Activated naive CD8-positive, alpha-beta T cell treated with anti-CD3 and anti-CD28 coated beads, Interleukin-2, amount 10 ng/mL, durations not matched to agents 7 days and 5 days (primary cell): ENCODE measurements at places on chromosomes 16 and 17.
A peak's percentile ranks its signal among the peaks of the same experiment; 100 is the strongest.

GRCh38 chr17:78127888-78128550 is 536 bp downstream of the TMC6 start:
- DNase-seq, result no peak
- peak overlapping the region; percentile 91 for H3K27ac ChIP-seq
- peaks cover 31% of the 10 kb centered on the region for H3K4me1 ChIP-seq
- H3K27me3 ChIP-seq, result no peaks in the 10 kb centered on the region

- H3K27me3 ChIP-seq, result no peaks in the 10 kb centered on the region
- H3K4me3 ChIP-seq, result no peak overlapping the region
- DNase-seq, result no peak
- no peak overlapping the region for H3K27ac ChIP-seq
- peaks cover 14% of the 10 kb centered on the region for H3K4me1 ChIP-seq
- H3K36me3 ChIP-seq, result peaks cover 4% of the 10 kb centered on the region
Measured at GRCh38 chr17:57091186-57091618, 6.2 kb downstream of the AKAP1 start.

GRCh38 chr16:27363797-27364196 is 38.2 kb upstream of the IL21R start:
- H3K4me1 ChIP-seq, result peaks cover 36% of the 10 kb centered on the region
- no peaks in the 10 kb centered on the region for H3K27me3 ChIP-seq
- H3K4me3 ChIP-seq, result no peak overlapping the region
- peak overlapping the region; percentile 71 for H3K27ac ChIP-seq
- peaks cover 48% of the 10 kb centered on the region for H3K36me3 ChIP-seq

- no peaks in the 10 kb centered on the region for H3K36me3 ChIP-seq
- DNase-seq, result no peak
- no peak overlapping the region for H3K4me3 ChIP-seq
Measured at GRCh38 chr16:54431041-54431996, 144.7 kb upstream of the IRX3 start.

DNA sequence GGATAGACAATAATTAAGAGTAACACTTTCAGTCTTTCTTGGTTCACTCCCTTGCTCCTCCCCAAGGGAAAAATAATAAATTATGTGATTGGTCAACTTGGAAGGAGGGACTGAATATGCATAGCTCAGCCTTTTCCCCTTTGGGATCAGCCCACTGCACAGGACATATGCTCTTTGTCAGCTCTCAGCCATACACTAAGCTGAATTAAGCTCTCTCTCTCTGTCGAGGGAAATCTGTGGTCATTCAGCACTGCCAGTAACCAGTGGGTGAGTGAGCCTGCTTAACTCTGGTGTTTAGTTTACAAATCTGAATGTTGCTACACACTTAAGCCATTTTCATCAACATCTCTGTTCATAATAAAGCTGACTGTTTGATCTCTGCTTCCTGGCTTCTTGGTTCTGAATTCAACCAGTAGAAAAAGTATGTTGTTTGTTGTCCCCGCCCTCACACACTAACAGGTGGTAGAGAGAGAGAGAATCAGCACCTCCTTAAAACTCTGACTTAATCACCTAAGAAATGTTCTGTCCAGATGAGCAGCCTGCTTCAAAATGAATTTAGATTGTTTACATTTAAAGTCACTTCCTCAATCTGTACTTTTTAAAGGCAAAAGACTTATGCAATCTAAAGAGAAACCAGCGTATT is 102.3 kb upstream of the C17orf78 start:
- H3K27me3 ChIP-seq, result no peaks in the 10 kb centered on the region
- H3K36me3 ChIP-seq, result peaks cover 33% of the 10 kb centered on the region

DNA sequence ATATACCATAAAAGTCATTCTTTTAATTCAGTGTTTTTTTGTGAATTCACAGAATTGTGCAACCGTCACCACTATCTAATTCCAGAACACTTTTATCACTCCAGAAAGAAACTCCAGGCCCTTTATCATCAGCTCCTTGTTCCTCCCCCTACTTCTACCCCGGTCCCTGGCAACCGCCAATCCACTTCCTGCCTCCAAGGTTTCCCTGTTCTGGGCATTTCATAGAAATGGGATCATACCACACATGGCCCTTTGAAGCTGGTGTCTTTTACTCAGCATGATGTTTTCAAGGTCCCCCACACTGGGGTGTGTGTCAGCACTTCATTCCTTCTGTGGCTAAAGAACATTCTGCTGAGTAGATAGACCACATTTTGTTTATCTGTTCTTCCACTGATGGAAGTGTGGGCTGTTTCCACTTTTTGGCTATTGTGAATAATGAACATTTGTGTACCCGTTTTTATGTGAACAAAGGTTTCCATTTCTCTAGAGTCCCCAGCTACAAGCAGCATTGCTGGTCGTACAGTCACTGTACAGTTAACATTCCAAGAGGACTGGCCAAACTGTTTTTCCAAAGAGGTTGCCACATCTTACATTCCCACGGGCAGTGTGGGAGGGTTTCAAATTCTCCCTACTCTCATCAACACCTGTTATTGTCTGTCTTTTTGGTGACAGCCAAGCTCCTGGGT is 75.8 kb upstream of the ZNF469 start:
- no peak for DNase-seq
- no peak overlapping the region for H3K27ac ChIP-seq
- H3K36me3 ChIP-seq, result peaks cover 1% of the 10 kb centered on the region
- no peak overlapping the region for H3K4me3 ChIP-seq

GRCh38 chr17:40695874-40696472 is 7.6 kb downstream of the KRT24 start:
- H3K36me3 ChIP-seq, result no peaks in the 10 kb centered on the region
- H3K4me3 ChIP-seq, result no peak overlapping the region
- peaks cover 34% of the 10 kb centered on the region for H3K27me3 ChIP-seq
- no peaks in the 10 kb centered on the region for H3K4me1 ChIP-seq

GRCh38 chr17:77613218-77613617 is 345.3 kb upstream of the TNRC6C start:
- H3K27ac ChIP-seq, result no peak overlapping the region
- DNase-seq, result no peak
- no peak overlapping the region for H3K4me3 ChIP-seq
- H3K36me3 ChIP-seq, result peaks cover 4% of the 10 kb centered on the region
- peaks cover 3% of the 10 kb centered on the region for H3K27me3 ChIP-seq

GRCh38 chr17:11264183-11264871 is 23.3 kb downstream of the SHISA6 start:
- no peak for DNase-seq
- H3K27ac ChIP-seq, result no peak overlapping the region
- H3K4me1 ChIP-seq, result no peaks in the 10 kb centered on the region
- no peaks in the 10 kb centered on the region for H3K36me3 ChIP-seq
- H3K27me3 ChIP-seq, result no peaks in the 10 kb centered on the region

GRCh38 chr16:49839017-49839825 is 16.7 kb downstream of the ZNF423 start:
- no peak overlapping the region for H3K4me3 ChIP-seq
- peaks cover 21% of the 10 kb centered on the region for H3K27me3 ChIP-seq
- no peaks in the 10 kb centered on the region for H3K36me3 ChIP-seq
- no peaks in the 10 kb centered on the region for H3K4me1 ChIP-seq
- no peak for DNase-seq

DNA sequence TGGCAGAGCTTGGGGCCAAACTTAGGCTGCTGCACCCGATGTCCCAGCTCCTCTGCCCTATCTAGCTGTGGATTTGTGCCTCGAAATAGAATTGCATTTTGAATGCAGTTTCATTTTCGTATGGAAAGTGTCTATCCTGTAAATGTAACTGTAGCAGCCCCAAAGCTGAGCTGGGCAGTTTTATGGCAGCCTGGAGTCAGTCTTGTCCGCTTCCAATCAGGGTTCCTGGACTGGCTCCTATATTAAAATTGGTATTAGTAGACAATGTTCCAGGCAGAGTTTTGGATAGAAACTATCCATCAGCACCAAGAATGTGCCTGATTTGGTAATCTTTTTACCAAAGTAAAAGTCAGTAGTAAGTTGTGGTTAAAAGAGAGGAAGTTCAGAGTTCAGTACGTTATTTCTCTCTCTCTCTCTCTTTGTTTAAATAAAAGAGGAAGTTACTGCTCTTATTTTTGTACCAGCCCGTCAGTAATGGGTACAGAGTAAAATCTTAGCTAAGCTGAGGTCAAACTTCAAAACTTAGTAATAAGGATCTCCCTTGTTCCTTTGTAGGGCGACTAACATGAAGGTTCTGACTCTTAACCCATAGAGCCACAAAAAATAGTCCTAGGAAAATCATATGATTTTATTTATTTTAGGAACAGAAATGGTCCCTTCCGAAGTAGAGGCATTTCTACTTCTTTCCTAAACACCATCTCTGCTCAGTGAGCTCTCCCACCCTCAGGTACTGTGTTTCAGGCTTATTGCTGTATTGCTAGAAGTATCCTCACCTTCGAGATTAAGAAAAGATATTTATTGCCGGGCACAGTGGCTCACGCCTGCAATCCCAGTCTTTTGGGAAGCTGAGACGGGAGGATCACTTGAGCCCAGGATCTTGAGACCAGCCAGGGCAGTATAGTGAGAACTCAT is 28.0 kb downstream of the PRKCB start:
- H3K36me3 ChIP-seq, result peaks cover 22% of the 10 kb centered on the region
- H3K27ac ChIP-seq, result peak overlapping the region; percentile 95

- no peak for DNase-seq
- no peaks in the 10 kb centered on the region for H3K36me3 ChIP-seq
- no peak overlapping the region for H3K27ac ChIP-seq
- H3K27me3 ChIP-seq, result peaks cover 4% of the 10 kb centered on the region
- H3K4me1 ChIP-seq, result no peaks in the 10 kb centered on the region
- no peak overlapping the region for H3K4me3 ChIP-seq
Measured at GRCh38 chr17:69947027-69947759, 127.8 kb upstream of the KCNJ16 start.

DNA sequence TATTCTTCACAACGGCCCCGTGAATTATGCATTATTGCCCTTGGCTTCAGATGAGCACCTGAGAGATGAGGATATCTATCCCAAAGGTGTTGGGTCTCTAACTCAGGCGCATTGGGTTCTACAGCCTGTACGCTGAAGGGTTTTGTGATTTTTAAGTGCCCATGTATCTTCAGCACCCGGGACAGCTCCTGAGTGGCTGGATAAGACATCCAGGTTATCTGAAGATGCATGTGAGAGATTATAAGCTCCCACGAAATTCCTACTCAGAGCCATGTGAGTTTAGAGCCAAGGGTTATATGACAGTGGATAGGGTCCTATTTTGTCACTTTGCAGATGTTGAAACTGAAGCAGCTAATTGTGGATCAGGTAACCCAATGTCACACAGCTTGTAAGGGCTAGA is 612.3 kb upstream of the EEF2KMT start:
- no peak overlapping the region for H3K4me3 ChIP-seq
- DNase-seq, result no peak
- H3K27ac ChIP-seq, result no peak overlapping the region
- H3K27me3 ChIP-seq, result no peaks in the 10 kb centered on the region
- H3K4me1 ChIP-seq, result no peaks in the 10 kb centered on the region

- peaks cover 2% of the 10 kb centered on the region for H3K4me1 ChIP-seq
- no peak for DNase-seq
- no peak overlapping the region for H3K4me3 ChIP-seq
- H3K27me3 ChIP-seq, result no peaks in the 10 kb centered on the region
Measured at GRCh38 chr16:89050868-89051311, 42.8 kb upstream of the ACSF3 start.

DNA sequence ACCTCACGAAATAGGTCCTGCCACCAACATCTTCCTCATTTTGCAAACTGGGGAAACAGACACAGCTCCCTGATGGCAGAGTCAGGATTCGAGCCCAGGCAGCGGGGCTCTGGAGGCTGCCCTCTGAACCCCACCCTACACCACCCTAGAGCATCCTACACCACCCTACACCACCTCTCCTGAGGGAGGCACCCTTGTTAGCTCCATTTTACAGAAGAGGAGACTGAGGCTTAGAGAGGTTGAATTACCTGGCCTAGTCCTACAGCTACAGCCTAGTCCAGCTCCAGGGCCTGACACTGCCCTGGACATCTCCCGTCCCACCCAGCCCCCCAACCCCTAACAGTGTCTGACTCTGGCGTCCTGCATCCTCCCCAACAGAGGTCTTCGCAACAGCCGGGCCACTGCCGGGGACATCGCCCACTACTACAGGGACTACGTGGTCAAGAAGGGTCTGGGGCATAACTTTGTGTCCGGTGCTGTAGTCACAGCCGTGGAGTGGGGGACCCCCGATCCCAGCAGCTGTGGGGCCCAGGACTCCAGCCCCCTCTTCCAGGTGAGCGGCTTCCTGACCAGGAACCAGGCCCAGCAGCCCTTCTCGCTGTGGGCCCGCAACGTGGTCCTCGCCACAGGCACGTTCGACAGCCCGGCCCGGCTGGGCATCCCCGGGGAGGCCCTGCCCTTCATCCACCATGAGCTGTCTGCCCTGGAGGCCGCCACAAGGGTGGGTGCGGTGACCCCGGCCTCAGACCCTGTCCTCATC is 3.2 kb upstream of the NECAB2 start:
- no peak for DNase-seq
- peaks cover 2% of the 10 kb centered on the region for H3K4me1 ChIP-seq
- no peaks in the 10 kb centered on the region for H3K36me3 ChIP-seq
- no peak overlapping the region for H3K4me3 ChIP-seq

DNA sequence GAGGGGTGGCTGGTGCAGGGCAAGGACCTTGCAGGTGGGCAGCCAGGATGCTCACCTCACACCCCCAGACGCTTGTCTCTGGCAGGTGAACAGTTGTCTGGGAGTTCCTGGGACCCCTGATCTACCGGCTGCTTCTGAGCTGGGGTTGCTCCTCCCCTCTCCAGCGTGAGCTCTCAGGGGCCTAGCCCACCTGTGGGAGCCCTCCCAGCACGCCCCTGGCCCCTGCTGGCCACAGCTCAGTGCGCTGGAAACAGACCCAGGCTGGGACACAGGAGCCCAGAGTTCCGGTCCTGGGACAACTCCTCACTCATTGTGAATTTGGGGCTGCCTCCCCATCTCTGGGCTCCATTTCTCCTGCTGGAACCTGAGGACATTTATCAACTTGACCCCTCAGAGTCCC is 30.3 kb downstream of the ARHGAP23 start:
- no peak for DNase-seq
- no peaks in the 10 kb centered on the region for H3K36me3 ChIP-seq
- H3K27me3 ChIP-seq, result peaks cover 22% of the 10 kb centered on the region
- H3K4me1 ChIP-seq, result peaks cover 6% of the 10 kb centered on the region
- no peak overlapping the region for H3K4me3 ChIP-seq

GRCh38 chr16:84942786-84943185 is 68.5 kb downstream of the ZDHHC7 start:
- peaks cover 6% of the 10 kb centered on the region for H3K27me3 ChIP-seq
- H3K4me1 ChIP-seq, result no peaks in the 10 kb centered on the region
- no peak for DNase-seq
- H3K27ac ChIP-seq, result no peak overlapping the region
- no peaks in the 10 kb centered on the region for H3K36me3 ChIP-seq
- H3K4me3 ChIP-seq, result no peak overlapping the region

DNA sequence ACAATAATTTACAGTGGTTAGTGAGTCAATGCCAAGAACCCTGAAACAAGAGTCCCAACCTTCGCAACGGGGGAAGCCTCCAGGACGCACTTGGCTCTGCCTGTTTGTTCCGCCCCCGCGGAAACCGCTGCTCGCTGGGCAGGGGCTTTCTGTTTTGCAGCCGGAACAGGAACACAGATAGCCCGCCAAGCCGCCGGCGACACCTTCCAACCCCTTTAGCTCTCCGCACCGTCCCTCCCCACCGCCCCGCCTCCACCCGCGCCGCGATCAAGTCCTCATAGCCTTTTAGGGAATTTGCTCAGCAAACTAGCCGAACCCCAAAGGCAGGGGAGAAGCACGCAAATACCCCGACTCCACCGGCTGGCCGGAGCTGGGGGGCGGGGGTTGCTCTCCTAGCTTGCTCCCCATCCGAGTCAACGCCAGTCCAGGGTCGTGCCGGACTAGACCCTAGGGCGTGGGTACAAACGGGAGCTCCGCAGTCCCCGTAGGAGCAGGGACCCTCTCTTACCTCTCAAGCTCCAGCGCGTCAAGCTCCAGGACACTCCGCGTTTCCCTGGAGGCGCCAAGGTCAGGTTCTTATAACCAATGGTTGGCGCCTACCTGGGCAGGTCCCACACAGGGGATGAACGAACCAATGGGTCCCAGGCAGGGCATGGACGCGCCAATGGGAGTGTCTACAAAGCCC is at the start of gene SLFN13:
Gene SLFN13, minus strand, starts transcription at position 553 of the 685 bp plus-strand sequence. CDS start 3,086 bp downstream, outside the sequence.
- H3K4me3 ChIP-seq, result peak within 1 kb of the TSS; percentile 78
- peak; percentile 84 for DNase-seq
- peaks cover 53% of the 10 kb centered on the region for H3K36me3 ChIP-seq
- no peaks in the 10 kb centered on the region for H3K27me3 ChIP-seq
- H3K4me1 ChIP-seq, result peaks cover 13% of the 10 kb centered on the region
